Inflammatory macrophage treated with lipopolysaccharide for 4 hours (primary cell): ENCODE measurements at places on chromosomes 3 and 15.

- DNase-seq, result peak; percentile 18
Measured at GRCh38 chr3:179410331-179410730, 40.9 kb downstream of the GNB4 start.

GRCh38 chr3:48015431-48016180 is 610 bp downstream of the MAP4 start:
- DNase-seq, result peak; percentile 57

DNA sequence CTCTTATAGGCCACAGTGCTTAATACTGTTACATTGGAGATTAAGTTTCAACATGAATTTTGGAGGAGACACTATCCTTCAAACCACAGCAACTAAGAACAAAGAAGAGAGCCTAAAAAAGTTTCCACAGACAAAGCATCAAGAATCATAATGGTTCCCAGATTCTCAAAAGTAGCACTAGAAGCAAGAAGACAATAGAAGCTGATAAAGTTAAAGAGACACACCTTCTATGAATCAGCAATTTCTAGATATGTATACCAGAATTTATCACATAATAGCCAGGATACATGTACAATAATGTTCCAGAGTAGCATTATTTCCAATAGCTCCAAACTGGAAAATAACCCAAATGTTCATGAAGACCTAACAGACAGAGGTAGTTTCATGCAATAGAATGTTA is 12.2 kb downstream of the NKIRAS1 start:
- DNase-seq, result no peak

DNA sequence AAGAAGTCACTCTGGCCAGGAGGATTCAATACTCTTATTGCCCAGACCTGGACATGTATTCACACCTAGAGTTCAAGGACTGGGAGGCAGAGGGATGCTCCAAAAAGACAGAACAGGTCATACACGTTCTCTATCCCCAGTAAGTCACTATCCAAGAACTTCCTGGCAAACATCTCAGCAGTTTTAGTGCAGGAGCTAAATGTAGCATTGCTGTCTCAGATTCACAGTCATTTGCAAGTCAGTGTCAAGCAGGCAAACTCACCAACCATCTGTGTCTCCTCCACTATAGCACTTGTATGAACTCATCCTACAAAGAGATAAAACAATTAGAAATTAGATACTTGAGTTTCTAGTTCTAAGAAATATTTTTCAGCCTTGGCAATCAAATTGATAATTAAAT is 38.4 kb downstream of the ABHD17C start:
- no peak for DNase-seq

DNA sequence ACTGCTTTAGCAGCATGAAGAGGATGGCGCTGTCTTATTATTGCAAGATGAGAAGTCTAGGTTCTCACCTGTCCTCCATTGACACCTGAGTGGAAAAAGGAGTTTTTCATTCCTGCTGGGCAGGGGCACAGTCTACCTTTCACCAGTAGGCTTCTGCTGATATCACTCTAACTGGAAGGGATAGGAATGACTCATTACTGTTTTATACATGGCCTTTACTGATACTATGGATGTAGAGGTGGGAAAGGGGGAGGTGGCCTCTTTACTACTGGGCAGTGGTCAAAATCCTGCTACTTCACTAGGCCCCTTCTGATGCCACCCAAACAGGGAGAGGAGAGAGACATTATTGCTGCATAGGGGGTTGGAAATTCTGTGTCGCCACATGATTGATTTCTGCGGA is 97.8 kb downstream of the BBX start:
- no peak for DNase-seq

GRCh38 chr3:113548501-113548900 is 16.1 kb downstream of the SIDT1 start:
- DNase-seq, result peak; percentile 2

- DNase-seq, result no peak
Measured at GRCh38 chr15:25464784-25465183, 26.0 kb upstream of the UBE3A start.

DNA sequence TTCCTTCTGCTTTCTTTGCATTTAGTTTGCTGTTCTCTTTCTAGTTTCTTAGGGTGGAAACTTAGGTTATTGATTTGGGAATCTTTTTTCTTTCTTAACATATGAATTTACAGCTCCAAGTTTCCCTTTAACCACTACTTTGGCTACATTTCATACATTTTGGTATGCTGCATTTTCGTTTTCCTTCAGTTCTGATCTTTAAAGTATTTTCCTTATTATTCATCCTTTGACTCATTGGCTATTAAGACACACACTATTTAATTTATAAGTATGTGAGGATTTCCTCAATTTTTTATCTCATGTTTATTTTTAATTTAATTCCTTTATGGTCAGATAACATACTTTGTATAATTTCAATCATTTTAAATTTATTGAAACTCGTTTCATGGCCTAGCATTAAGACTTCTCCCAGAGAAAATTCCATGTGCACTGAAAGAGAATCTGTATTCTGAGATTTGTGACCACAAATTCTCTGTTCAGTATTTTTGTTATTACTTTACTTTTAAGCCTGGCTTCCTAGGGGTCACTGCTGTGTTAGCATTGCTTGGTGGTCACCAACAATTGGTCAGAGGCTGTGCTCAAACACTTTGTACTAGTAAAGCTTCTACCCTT is 87.7 kb downstream of the CFAP20DC start:
- DNase-seq, result no peak

- DNase-seq, result no peak
Measured at GRCh38 chr3:135166266-135166825, 371.3 kb downstream of the EPHB1 start.

DNA sequence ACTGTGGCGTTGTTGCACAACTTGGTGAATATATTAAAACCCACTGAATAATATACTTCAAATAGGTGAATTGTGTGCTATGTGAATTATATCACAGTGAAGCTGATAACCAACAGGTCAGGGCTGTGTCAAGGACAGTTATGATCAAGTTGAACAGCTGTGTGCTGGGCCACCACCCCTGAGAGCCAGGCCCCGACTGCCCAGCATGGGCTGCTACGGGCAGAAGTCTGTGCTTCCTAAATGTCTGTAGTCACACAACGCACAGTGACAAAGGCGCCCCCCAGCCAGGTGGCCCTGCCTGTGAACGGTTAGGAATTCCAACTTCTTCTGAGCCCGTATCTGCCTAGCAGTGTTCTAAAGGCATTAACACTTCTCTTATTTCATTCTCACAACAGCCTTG is 32.8 kb downstream of the TKT start:
- DNase-seq, result no peak

- peak; percentile 30 for DNase-seq
Measured at GRCh38 chr3:31157047-31157694, 262.7 kb upstream of the GADL1 start.

DNA sequence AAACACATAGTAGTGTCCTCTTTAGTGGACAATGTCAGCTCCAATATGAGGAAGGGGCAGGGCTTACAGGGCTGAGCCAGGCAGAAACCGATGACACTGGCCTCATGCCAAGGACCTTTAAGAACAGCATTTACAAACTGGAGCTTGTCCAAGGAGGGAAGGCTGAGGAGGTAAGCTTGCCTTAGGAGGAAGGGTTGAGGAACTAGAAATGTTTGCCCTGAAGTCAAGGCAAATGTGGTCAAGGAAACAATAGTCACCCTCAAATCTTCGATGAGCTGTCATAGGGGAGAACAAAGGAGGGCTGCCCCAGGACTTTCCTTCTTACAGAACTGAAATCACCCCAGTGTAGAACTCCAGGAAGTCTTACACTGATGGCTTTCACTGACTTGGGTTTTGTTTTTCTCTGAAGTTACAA is 136.4 kb downstream of the LIPC start:
- DNase-seq, result peak; percentile 68

DNA sequence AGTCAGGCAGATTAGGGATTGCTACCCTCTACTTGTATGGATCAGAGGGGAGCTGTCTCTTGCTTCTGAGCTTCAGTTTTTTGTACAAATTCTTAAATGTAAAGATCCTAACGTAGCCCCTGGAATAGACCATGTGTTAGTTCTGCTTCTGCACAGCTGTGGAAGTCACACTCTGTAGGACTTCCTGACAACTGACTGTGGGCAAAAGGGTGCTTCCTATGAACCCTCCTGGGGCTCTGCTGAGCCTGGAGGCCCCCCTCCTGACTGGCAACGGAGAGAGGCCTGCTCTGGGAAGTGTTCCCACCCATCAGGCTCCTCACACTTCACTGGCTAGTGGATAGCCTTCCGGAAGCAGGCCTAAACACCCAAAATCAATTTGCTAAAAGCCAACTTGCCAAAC is 131.0 kb downstream of the RPLP1 start:
- DNase-seq, result no peak

- no peak for DNase-seq
Measured at GRCh38 chr15:77738441-77739302, 106.0 kb upstream of the LINGO1 start.

DNA sequence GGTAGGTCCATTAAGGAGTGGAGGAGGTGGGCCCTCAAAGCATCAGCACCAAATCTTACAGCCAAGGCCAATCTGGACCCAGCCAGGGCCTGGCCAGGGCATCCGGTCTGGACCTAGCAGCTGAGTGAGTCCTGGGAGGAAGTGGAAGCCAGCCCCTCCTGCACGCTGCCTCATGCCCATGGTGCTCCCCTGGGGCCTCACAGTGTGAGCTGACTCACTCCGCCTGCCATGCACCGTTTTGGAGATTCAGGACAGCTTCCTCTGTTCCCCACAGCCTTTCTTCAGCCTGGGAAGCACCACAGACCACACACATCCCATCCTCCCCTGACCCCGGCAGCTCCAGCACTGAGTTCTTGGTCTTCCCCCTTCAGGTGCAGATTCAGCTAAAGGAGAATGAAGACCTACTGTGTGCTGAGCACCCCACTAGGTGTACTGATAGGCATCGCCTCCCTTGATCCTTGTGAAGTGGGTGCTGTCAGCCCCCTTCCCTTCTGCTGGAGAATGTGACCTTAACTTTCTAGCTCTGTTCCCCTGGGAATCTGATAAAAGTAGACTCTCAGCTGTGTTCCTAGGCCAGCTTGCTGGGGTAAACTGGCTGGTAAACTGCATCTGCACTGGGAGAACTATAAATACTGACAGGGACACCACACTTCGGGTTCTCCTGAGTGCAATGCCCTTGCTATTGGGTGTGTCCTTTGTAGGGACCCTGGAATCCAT is 36.8 kb upstream of the SEC13 start:
- peak; percentile 32 for DNase-seq

DNA sequence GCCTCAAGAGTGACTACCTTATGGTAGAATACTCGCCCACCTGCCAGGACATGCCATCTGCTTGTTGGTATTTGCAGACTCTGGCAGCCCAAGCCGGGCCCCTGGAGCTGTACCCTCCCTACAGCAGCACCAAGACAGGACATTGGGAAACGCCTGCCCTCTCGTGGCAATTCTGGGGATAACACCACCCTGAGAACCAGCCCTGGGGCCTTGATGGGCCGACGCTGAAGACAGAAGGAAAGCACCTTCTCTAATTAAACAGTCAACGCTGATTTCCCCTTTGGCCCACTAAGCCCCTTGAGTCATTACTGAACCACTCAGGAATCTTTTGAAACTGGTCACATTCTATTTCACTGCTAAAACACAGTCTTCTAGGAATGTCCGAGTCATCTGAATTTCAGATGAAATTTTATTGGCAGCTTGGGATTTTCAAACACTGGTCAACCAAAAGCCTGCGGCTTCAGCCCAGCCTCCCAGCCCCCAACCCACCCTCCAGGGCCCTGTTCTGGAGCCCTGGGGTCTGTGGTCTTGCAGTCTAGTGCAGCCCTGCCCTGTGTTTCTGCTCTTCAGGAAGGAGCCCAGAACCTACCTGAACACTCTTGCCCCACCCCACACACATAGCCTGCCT is 91.3 kb downstream of the TMEM266 start:
- DNase-seq, result peak; percentile 66

DNA sequence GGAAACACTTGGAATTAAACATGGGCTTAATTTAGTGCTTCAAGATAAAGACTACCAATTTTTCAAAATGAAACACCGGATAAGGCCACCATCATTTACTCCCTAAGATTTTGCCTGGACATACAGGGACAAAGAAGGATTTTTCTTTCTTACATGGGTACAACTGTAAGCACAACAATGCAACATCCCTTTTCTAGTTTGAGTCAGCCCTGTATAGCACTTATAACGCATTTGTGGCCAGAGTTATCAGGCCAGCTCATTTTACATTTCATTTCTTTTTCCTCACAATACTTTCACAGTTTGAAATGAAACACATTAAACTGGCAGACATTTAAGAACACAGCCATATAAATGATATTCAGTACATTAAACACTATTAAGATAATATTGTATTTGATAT is 9.8 kb upstream of the SUCNR1 start:
- DNase-seq, result no peak
